ENCODE measurements at places on chromosomes 4 and X. TPM values are rescaled to one million over a fixed set of nuclear protein-coding genes. Genes with fewer than 3 reads are reported as not detected.

- DNase-seq: no peak
Observed at GRCh38 chr4:150283689-150284088, 205.4 kb downstream of the DCLK2 start.

- DNase-seq: no peak
Observed at GRCh38 chrX:10529344-10529743, 91.0 kb downstream of the MID1 start.

DNA sequence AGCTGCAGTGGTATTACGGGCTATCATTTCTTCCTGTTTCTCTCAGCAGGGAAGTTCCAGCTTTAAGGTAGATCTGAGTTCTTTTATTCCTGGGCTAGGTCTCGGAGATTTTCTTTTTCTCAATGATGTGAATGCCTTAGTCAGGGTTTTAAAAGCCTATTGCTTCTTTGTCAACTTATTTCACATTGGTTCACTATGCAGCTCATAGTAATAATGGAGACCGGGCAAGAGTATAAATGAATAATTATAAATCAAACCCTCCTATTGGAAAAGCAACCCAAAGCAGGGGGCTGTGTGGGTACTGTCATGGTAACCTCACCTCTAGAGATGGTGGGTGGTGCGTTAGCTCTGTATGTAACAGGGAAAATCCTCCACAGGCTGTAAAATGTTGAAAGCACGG lies 563.6 kb downstream of the RPA4 start:
- no peak for DNase-seq

DNA sequence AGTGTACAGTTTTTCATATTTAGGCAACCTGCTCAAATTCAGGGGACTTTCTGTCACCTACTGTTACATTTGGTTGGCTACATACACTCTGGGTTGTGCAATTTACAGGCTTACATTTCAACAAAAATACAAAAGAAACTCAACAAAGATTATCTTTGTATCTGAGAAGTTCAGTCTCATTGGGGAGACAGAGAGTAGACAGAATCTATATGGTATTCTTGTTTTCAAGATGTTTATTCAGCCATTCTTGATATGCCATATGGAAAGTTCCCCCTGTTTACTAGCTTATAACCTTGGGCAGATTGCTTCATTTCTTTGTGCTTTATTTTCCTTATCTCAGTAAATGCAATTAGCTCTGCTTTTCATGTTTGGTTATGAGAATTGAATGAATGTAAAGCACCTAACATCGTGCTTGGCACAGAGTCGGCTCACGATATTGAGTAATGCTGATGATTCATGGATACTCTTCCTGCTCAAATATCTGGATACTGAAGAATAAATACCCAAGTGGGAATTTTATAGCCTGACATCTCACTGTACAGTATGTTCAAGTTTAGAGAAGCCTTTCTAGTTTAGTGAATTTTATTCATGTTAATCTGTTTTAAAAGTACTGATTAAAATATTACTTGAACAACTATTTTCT lies 96.5 kb upstream of the PACRGL start:
- no peak for DNase-seq

Gene XAGE2
- not detected for total RNA-seq

Gene RRH
- total RNA-seq: not detected

Measured in SK-MEL-5 (cell line).